Islet precursor cell (in vitro differentiated cells): ENCODE measurements at places on chromosomes 16 and 17.
A peak's percentile ranks its signal among the peaks of the same experiment; 100 is the strongest.

DNA sequence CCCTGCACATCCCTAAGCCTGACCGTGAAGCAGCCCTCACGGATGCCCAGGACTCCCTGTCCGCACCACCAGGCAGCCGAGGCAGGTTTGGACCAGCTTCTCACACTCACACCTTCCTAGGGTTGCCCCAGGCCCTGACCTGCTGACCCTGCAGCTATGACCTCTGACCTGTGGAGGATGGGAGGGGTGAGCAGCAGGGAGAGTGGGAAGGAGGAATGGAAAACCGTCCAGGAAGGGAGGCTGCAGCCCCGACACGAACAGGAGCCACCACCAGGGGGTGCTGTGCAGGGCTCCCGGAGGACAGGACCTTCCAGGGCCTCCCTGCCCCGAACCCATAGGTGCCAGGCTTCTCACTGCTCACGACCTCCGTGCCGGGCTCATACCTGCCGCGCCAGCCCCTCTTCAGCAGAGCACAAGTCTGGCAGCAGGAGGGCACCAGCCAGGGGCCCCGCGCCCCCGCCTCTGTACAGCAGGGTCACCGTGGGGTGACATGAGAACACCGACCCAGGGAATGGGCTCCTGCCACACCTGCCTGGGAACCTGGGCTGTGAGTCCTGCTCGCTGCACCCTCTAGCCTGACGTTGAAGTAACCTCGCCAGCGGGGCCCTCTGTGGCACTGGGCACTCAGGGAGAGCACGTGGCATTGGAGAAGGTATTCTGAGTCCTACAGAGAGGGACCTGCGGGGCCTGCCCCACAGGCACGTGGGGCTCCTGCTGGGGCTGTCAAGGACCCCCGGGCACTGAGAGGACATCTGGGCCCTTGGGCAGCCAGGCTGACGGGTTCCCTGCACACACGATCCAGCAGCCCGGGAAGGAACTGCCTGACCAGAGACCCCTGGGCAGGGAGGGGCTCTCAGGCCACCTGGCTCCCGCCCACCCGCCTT, 37.6 kb downstream of the CTU2 start:
- DNase-seq = peak; percentile 87

- DNase-seq = no peak
These were observed 59.2 kb upstream of the ZNF750 start for GRCh38 chr17:82898976-82899514.

- no peak for DNase-seq
These were observed 756.4 kb upstream of the EEF2KMT start for GRCh38 chr16:5854027-5854426.

GRCh38 chr17:4519361-4519788, 20.7 kb downstream of the SPNS2 start:
- DNase-seq = no peak

- DNase-seq = no peak
These were observed 882 bp upstream of the ATP6V0C start for GRCh38 chr16:2512735-2513404.

GRCh38 chr17:35148144-35148543, 527 bp downstream of the UNC45B start:
- no peak for DNase-seq

- peak; percentile 91 for DNase-seq
These were observed 21.0 kb downstream of the LGALS3BP start for GRCh38 chr17:78958641-78959127.

DNA sequence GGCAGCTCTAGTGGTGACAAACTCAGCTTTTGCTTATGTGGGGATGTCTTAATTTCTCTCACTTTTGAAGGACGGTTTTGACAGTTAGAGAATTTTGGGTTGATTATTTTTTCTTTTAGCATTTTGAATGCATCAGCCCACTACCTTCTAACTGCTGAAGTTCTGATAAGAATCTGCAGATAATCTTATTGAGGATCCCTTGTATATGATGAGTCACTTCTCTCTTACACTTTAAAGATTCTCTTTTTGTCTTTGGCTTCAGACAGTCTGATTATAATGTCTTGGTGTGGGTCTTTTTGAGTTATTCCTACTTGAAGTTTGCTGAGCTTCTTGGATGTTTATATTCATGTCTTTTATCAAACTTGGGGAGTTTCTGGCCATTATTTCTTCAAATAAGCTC, 5.5 kb upstream of the PRKCB start:
- no peak for DNase-seq

DNA sequence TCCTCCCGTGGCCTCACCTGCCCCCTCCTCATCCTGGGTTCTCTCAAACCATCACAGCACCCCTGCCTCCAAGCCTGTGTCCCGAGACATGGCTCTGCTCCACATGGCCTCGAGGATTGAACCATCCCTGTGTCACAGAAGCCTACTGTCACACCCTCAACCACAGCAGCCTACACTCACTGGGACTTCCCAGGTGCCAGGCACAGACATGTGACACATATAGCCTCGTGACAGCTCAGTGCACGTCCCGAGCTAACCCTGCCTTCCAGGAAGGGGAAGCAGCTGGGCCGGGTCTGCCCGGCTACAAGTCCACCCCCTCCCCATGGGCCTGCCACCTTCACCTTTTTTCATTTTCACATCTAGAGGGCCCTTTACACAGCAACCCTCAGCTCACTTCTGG, 238.3 kb downstream of the CPPED1 start:
- DNase-seq = no peak

DNA sequence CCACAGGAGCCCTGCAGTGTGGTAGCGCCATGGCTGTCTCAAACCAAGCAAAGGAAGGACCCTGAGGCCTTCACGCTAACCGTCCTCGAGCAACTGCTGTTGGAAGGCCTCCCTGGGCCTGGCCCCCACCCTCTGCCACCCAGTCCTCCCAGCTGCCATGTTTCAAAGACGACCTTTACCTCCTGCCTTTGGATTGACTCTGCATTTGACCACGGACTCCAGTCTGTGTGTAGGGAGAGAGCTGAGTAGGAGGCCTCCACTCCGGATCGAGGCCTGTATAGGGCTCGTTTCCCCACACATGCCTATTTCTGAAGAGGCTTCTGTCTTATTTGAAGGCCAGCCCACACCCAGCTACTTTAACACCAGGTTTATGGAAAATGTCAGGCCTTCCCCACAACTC, 24.3 kb downstream of the PLCD3 start:
- DNase-seq = no peak

GRCh38 chr16:57637965-57638364, 9.5 kb downstream of the ADGRG1 start:
- DNase-seq = no peak

DNA sequence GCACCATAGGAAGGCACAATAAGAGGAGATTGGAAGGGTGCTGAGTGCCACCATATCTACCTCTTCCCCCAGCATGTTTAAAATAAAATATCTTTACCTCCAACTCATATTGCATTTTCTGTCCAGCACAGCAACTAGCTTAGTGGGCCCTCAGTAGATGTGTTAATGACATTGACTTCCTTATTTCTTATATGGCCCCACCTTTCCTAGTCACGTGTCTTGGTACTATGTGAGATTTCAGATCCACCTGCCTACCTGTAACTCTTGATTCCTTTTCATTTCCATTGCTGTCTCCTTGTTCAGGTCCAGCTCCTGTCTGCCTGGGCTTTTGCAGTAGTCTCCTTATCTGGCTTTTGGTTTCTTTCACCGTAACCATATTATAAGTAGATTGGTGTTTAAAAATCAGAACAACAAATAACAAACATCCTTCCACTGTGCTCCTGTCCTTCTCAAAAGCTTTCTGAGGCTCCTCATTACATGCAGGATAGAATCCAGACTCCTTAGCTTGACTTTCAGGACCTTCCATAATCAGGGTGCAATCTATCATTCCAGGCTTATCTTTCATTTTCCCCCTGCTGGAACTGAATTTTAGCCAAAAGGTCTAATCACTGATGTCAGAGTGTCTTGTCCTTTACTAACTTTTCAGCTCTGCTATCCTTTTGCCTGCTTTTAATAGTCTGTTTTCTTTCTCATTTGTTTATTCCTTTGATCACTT, 71.3 kb downstream of the FTO start:
- DNase-seq = no peak

- DNase-seq = no peak
These were observed 378.9 kb downstream of the CDH13 start for GRCh38 chr16:83005653-83006160.

GRCh38 chr17:320809-321385, 31.7 kb downstream of the RPH3AL start:
- DNase-seq = peak; percentile 84

DNA sequence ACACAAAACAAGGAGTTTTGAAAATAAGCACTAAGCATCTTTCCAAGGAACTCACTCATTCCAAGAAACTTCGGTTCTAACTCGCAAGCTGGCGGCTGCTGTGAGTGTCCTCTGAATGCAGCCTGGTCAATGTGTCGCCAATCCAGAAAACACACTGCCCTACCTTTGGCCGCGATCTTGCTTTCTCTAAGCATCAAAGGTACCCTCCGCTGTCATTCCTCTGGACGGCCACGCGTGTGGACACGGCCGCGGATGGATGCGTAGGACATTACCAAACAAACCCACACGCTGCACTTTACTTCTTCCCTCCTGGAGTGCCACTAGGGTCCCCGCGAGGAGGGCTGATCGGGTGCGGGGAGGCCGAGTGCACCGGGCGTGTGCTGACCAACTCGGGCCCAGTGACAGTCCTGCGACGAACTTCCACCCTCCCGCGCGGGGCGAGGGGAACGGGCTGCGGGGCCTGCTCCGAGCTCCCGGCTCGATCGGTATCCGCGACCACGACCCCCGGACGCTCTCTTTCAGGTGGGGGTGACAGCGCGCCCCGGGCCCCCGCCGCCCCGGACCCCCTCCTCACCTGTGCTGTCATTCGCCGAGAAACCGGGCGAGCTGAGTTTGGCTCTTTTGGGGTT, 1.1 kb downstream of the CREBBP start:
- DNase-seq = no peak

DNA sequence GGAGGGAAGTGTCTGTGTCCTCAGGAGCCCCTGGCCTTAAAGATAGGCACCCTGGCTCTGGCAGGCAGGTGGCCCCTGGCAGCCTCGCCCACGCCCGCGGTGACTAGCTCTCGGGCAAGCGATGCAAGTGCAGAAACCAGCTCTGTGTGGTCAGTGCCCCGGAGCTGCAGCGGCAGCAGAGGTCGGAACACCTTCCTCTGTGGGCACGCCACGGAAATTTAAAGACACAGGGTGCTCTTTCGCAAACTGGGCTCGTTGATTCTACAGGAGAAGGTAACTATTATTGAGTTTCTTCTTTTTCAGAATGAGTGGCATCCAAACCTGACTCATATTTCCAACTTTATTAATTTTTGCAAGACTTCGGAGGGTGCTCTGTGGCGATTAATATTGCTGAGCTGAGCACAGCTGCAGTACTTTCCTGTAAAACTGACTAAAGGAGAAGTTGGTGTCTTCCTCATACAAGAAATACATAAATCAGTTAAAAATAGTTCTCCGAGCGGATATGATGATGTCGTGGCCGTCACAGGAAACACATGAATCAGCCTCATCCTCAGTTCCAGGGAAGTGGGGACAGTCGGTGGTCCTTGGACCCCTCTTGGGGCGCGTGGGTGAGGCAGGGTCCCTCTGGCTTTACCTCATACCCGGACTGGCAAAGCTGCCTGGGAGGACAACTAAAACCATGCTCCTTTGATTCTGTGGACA, 120.2 kb downstream of the METRNL start:
- DNase-seq = no peak

GRCh38 chr16:49924078-49924477, 68.2 kb upstream of the ZNF423 start:
- DNase-seq = no peak

- no peak for DNase-seq
These were observed 35.2 kb downstream of the SRL start for GRCh38 chr16:4206680-4207079.

DNA sequence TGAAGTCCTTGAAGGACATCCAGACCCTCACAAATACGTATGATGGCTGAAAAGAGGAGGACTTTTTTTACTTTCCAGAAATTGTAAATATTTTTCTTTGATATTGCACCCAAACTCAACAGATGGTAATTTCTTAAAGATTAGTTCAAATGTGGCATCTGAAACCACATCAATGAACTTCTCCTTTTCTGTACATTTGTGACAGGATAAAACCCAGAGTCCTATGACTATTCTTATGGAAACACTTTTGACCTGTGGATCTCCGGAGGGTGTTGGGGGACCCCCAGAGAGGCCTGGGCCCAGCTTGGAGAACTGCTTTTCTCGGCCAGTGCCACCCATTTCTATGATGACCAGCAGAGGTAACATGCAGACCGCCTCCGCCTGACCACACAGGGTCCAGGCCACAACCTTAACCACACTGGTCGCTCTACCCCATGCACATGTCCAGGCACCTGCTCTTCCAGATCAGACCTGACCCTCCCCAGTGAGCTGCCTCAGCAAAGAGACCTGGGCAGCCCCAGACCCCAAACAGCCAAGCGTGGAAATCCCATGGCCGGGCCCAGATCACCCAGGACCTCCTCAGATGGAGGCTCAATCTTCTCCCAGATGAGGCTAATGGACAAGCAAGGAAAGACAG, 22.7 kb downstream of the RPH3AL start:
- DNase-seq = peak; percentile 45

GRCh38 chr17:65099941-65100315, 37.2 kb upstream of the RGS9 start:
- DNase-seq = peak; percentile 68

DNA sequence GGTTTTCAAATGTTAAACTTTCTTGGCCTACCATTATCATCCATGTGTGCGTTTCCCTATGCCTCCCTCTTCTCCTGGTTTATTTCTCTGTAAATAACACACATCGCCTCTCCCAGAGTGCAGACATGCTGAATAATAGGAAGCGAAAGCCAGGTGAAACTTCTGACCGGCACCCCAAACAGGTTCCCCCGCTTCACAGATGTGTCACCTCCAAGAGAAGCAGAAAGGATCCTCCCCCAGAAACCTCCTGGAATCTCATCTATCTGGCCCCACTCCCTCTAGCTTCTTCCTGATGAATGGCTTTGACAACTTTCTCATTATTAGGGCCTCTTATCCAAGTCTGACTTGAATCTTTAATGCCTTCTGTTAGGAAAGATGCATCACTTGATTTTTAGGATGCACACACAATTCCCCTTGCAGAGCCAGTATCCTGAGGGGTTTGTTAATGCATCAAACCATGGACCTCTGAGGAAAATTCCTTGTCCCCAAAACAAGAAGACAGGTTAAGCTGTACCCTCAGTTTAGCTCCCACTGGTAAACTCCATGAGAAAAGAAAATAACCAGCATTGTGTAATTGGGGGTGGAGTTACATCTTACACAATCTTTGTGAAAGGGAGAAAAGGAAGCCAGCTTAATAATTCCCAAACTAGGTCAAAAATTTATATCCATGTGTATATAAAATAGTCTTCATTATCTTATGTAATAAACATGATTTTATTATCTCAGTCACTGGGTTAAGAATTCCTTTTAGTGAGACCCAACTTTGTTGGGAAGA, 20.1 kb upstream of the HYDIN start:
- no peak for DNase-seq
